ENCODE measurements at places on chromosomes 4 and X. TPM values are rescaled to one million over a fixed set of nuclear protein-coding genes. Genes with fewer than 3 reads are reported as not detected.

The AREG gene
- total RNA-seq = not detected

The NAP1L5 gene
- total RNA-seq = 36.2 TPM

The P2RY8 gene
- total RNA-seq = 0.16 TPM

The FGFBP2 gene
- total RNA-seq = not detected

The ARR3 gene
- not detected for total RNA-seq

The AFM gene
- not detected for total RNA-seq

The GUCY1A1 gene
- 136 TPM for total RNA-seq

The RPS6KA6 gene
- 26.8 TPM for total RNA-seq

The SEPSECS gene
- 14.8 TPM for total RNA-seq

The HS6ST2 gene
- 5.0 TPM for total RNA-seq

The PDHA2 gene
- not detected for total RNA-seq

The EGF gene
- total RNA-seq = 1.7 TPM

The TKTL1 gene
- total RNA-seq = 2.5 TPM

The GAGE1 gene
- not detected for total RNA-seq

The SOD3 gene
- not detected for total RNA-seq

The MSANTD1 gene
- 5.9 TPM for total RNA-seq

The APOO gene
- 30.7 TPM for total RNA-seq

The PAGE5 gene
- total RNA-seq = not detected

The CA5B gene
- total RNA-seq = 7.0 TPM

The LDB2 gene
- 146 TPM for total RNA-seq

The ALB gene
- 14.2 TPM for total RNA-seq

The SPANXD gene
- not detected for total RNA-seq

The ART3 gene
- total RNA-seq = 0.78 TPM

The CLDN34 gene
- 0.62 TPM for total RNA-seq

The SNCA gene
- 96.4 TPM for total RNA-seq

The PRDM8 gene
- total RNA-seq = 24.6 TPM

The ADRA2C gene
- total RNA-seq = 2.2 TPM

The CPZ gene
- 3.9 TPM for total RNA-seq

The FAM149A gene
- 38.8 TPM for total RNA-seq
